ENCODE measurements at places on chromosomes 5 and 9. TPM values are rescaled to one million over a fixed set of nuclear protein-coding genes. Genes with fewer than 3 reads are reported as not detected.

GRCh38 chr9:120935383-120935857 is 8.8 kb upstream of the TRAF1 start:
- peak overlapping the region; percentile 10 for H3K4me3 ChIP-seq
- H3K27ac ChIP-seq = peak overlapping the region; percentile 52
- H3K36me3 ChIP-seq = no peaks in the 10 kb centered on the region
- no peaks in the 10 kb centered on the region for H3K27me3 ChIP-seq
- DNase-seq = no peak
- H3K4me1 ChIP-seq = peaks cover 74% of the 10 kb centered on the region

DNA sequence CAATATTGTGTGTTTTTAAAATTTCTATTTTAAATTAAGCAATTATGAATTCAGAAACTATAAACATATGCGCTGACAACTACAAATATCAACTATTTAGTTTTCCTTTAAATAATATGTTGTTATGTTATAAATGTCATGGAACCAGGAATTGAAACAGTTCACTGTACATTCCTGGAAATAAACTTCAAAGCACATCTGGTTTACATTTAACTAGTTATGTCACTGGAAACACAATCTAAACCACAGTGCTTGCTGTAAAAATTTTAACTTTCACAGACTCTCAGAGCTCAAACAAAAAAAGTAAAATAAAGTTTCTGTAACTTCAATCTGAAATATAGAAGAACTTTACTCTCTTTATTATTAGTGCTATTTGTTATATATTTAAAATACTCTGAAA is 179.2 kb downstream of the FBN2 start:
- no peak overlapping the region for H3K4me3 ChIP-seq
- H3K4me1 ChIP-seq = no peaks in the 10 kb centered on the region
- no peak for DNase-seq
- H3K27ac ChIP-seq = no peak overlapping the region
- no peaks in the 10 kb centered on the region for H3K27me3 ChIP-seq

DNA sequence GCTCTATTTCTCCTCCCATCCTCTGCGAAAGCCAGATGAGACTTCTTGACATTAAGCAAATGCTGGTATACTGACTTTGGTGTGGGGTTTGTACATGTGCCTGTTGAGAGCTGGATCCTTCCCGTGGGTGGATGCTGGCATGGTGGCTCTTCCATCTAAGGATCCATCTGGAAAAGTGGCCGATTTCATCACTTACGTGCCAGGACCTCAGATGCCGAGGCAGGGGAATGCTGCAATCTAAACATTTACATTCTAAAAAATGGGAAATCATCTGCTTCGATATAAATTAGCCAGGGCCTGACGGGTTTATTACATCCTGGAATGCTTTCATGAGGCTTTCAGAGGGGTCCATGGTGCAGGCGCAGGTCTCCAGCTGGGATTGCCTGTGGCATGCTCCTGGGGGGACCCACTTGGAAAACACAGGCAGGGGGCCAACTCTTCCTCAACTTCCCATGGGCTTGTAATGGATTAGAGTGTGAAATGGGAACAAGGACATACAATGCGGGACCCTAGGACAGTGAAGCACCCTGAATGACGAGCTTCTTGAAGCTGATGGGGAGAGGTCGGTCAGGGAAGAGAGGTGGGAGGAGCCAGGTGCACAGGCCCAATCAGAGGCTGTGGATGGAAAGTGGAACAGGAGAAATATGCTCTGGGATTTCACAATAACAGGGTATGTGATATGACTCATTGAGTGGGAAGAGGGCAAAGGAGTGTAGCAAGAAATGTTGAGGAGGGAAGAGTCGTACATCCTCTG is 105.5 kb upstream of the PITX1 start:
- no peak overlapping the region for H3K27ac ChIP-seq
- no peaks in the 10 kb centered on the region for H3K4me1 ChIP-seq
- no peaks in the 10 kb centered on the region for H3K27me3 ChIP-seq
- DNase-seq = no peak
- H3K4me3 ChIP-seq = no peak overlapping the region

GRCh38 chr9:1535051-1535450 is 480.1 kb upstream of the SMARCA2 start:
- H3K27me3 ChIP-seq = no peaks in the 10 kb centered on the region
- no peak for DNase-seq
- H3K4me3 ChIP-seq = no peak overlapping the region
- H3K4me1 ChIP-seq = no peaks in the 10 kb centered on the region

DNA sequence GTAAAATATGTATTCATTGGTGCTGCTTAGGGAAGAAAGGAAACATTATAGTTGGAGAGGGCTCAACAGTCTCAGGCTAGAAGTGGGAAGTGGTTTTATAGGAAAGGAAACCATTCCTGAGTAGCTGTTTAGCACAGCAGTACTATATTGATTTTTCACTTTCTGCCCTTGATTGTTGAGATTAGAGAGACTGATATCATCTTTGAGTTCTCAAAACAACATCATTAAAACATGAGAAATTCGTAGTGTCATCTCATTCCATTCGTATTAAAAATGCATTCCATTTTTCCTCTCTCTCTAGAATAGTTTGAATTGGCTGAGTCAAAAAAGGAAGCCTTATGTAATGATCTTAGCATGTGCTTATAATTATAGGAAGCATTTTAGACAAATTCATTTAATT is 14.1 kb downstream of the POLR3G start:
- H3K4me3 ChIP-seq = no peak overlapping the region
- H3K4me1 ChIP-seq = no peaks in the 10 kb centered on the region
- no peak overlapping the region for H3K27ac ChIP-seq
- DNase-seq = no peak

DNA sequence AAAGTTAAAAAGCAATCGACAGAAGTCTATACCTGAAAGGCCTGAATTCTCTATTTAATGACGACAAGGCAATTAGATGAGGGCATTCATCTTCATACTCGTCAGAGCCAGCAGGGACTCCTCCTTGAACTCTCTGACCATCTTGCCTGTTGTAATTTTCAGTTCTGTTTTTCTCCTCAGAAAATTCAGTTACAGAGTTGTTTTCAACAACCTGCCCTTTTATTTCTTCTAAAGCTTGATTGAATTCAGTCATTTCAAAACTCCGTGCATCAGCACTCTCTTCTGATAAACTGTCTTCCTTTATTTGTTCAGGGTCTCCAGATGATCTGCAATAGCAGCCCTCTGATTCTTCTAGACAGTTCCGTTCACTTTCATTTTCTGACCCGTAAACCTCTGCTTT is 15.6 kb downstream of the RIOK2 start:
- H3K4me3 ChIP-seq = no peak overlapping the region
- no peak overlapping the region for H3K27ac ChIP-seq
- H3K4me1 ChIP-seq = no peaks in the 10 kb centered on the region
- H3K36me3 ChIP-seq = peaks cover 17% of the 10 kb centered on the region
- H3K27me3 ChIP-seq = no peaks in the 10 kb centered on the region

DNA sequence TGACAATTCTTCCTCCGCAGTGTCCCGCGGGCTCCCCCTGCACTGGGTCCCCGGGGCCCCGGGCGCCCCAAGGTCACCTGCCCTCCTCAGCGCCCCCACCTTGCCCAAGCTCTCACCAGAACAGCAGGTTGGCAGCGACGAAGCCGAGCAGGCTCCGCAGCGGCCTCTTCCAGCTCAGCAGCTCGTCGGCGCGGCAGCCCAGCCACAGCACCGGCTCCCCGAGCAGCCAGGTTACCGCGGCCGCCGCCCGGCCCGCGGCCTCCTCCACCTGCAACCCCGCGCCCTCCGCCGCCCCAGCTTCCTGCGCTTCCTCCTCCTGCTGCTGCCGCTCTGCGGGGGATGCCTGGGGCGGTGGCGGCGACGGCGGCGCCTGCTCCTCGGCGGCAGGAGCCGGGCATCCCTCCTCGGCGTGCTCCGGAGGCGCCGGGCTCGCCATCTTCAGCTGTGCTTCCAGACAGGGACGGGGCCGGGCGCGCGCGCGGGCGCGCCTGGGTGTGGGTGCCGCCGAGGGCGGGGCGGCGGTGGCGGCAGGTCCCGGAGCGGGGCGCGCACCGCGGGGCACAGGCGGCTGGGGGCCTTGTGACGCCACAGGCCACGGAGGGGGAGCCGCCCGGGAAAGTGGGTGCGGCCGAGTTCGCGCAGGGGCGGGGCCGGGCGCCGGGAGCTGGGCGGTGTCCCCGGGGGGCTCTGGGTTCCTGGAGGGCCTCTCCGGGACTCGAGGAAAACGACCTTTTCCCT is at the start of gene RETREG1:
Gene RETREG1 (minus strand): TSS at position 462 of the 738 bp plus-strand sequence. CDS start 26 bp downstream, at position 436.
- no peaks in the 10 kb centered on the region for H3K27me3 ChIP-seq
- H3K27ac ChIP-seq = peak within 1 kb of the TSS; percentile 82
- H3K4me3 ChIP-seq = peak within 1 kb of the TSS; percentile 66
- H3K36me3 ChIP-seq = no peaks in the 10 kb centered on the region
- peaks cover 35% of the 10 kb centered on the region for H3K4me1 ChIP-seq

DNA sequence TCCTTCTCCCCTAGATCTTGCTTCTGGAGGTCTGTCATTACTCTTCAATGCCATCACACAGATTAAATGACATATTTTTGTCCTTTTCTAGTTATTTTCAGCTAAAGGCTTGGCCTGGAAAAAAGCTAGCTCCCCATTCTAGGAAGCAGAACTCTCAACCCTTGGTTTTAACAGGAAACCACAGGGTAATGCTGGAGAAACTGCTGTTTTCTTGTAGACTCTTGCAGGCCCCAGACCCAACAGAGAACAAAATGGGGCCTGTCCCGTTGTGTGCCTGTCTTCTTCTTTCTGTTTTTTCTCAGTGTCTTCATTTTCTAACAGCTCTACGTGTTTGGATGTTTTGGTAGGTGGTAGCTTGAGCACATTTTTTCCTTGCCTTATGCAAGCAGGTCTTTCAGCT is 21.5 kb downstream of the DCANP1 start:
- H3K27me3 ChIP-seq = no peaks in the 10 kb centered on the region
- no peak overlapping the region for H3K27ac ChIP-seq
- H3K36me3 ChIP-seq = no peaks in the 10 kb centered on the region
- no peak overlapping the region for H3K4me3 ChIP-seq
- H3K4me1 ChIP-seq = no peaks in the 10 kb centered on the region

DNA sequence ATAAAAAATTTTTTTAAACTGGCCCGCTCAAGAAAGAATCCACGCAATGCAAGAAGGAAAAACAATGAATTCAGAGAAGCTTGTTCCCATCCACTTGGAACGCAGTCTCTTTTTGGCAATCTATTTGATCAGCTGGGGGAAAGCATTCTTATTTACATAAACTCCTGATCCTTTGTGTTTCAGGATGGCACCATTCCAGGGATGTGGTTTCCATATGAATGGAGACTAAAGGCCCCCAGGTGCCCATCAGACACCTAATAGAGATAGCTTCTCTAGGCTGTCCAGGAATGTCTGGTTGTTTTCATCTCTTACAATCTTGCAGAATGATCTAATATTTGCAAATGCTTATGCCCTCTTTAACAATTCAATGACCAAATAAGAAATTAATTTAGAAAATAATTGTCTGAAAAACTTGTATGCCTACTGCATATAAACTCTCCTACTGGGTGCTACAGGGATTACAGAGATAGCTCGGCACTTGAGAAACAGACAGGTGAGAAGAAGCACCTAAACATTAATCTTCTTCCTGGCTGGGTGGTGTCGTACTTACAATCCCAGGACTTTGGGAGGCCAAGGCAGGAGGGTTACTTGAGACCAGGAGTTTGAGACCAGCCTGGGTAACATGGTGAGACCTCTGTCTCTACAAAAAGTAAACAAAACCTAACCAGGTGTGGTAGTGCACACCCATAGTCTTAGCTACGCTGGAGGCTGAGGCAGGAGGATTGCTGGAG is 3.0 kb upstream of the RASGRF2 start:
- no peak overlapping the region for H3K4me3 ChIP-seq
- H3K27ac ChIP-seq = no peak overlapping the region
- no peaks in the 10 kb centered on the region for H3K27me3 ChIP-seq
- H3K36me3 ChIP-seq = no peaks in the 10 kb centered on the region

- H3K36me3 ChIP-seq = no peaks in the 10 kb centered on the region
- H3K4me3 ChIP-seq = no peak overlapping the region
- no peak for DNase-seq
- no peaks in the 10 kb centered on the region for H3K27me3 ChIP-seq
- H3K27ac ChIP-seq = no peak overlapping the region
Measured at GRCh38 chr5:18882154-18882553, 1105.8 kb downstream of the CDH18 start.

GRCh38 chr9:70525519-70525918 is 111.1 kb upstream of the KLF9 start:
- DNase-seq = no peak
- H3K36me3 ChIP-seq = no peaks in the 10 kb centered on the region
- no peaks in the 10 kb centered on the region for H3K4me1 ChIP-seq
- no peak overlapping the region for H3K27ac ChIP-seq
- no peak overlapping the region for H3K4me3 ChIP-seq

GRCh38 chr5:67681703-67682102 is 485.1 kb upstream of the CD180 start:
- H3K27ac ChIP-seq = no peak overlapping the region
- no peaks in the 10 kb centered on the region for H3K4me1 ChIP-seq
- no peak overlapping the region for H3K4me3 ChIP-seq

DNA sequence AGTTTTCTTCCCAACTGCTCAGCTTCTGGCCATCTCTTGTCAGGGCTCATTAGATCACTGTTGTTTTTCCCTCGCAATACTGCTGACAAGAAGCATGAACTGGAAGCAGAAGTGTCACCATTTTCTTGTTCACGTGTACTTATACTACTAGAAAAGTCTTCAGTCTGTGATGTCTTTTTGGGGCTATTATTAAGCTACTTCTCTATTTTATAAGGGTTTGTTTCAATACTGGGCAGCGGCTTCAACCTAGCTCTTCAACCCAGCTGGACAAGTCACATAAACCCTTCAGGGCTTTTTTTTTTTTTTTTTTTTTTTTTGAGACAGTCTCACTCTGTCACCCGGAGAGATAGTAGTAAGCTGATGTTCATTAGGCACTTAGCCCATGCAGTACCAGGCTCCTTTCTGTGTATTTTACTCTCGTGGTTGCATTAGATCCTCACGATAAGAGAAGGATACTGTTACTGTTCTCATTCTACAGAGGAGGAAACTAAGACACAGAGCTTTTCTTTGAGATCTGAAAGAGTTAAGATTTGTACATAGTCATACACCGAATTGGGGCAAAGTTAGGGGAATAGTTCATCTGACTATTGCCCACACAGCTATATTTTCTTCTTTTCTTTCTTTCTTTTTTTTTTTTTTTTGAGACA is 20.5 kb downstream of the RAPGEF1 start:
- no peak overlapping the region for H3K27ac ChIP-seq
- no peaks in the 10 kb centered on the region for H3K27me3 ChIP-seq
- H3K36me3 ChIP-seq = peaks cover 7% of the 10 kb centered on the region
- H3K4me1 ChIP-seq = peaks cover 35% of the 10 kb centered on the region
- DNase-seq = no peak

- H3K36me3 ChIP-seq = no peaks in the 10 kb centered on the region
- peak; percentile 45 for DNase-seq
- H3K27ac ChIP-seq = no peak overlapping the region
Measured at GRCh38 chr9:137434498-137435380, 6.4 kb downstream of the ENTPD8 start.

Gene MXD3
- total RNA-seq = 10.2 TPM

Gene TAF1L
- not detected for total RNA-seq

Gene SKIC3
- 65.7 TPM for total RNA-seq

Gene ST8SIA4
- total RNA-seq = 53.5 TPM

Gene AQP3
- total RNA-seq = 9.3 TPM

Gene PTGR1
- total RNA-seq = 0.96 TPM

Gene CNTFR
- total RNA-seq = not detected

Gene MOB3B
- total RNA-seq = 0.29 TPM

Gene IFNK
- total RNA-seq = not detected

Gene NRARP
- total RNA-seq = 2.3 TPM

Gene SOHLH1
- not detected for total RNA-seq

Gene NRG2
- 0.18 TPM for total RNA-seq

Measured in CD8-positive, alpha-beta memory T cell (primary cell).